Renal pelvis (tissue), 12 donors: ENCODE measurements at places on chromosomes 11 and 22.
A peak's percentile ranks its signal among the peaks of the same experiment; 100 is the strongest.

- no peak for DNase-seq
These were observed 43.0 kb upstream of the HIPK3 start for GRCh38 chr11:33214187-33214586.

- peak; percentile 63 for DNase-seq
These were observed 317.8 kb downstream of the NTM start for GRCh38 chr11:131688048-131688693.

GRCh38 chr11:26023057-26023456 is 308.9 kb upstream of the ANO3 start:
- no peak for DNase-seq

- no peak for DNase-seq
These were observed 34.4 kb upstream of the CD5 start for GRCh38 chr11:61067782-61068446.

- no peak for DNase-seq
These were observed 11.7 kb upstream of the TMEM191C start for GRCh38 chr22:21455334-21456089.

- peak; percentile 49 for DNase-seq
These were observed at the start of gene TRIM29 for GRCh38 chr11:120137611-120138521. TRIM29 (minus strand) TSS chr11:120138113; CDS start chr11:120138031, 82 bp downstream.

- no peak for DNase-seq
These were observed 222.3 kb upstream of the NARS2 start for GRCh38 chr11:78796956-78797355.

GRCh38 chr11:99818991-99819390 is 798.2 kb downstream of the CNTN5 start:
- no peak for DNase-seq

DNA sequence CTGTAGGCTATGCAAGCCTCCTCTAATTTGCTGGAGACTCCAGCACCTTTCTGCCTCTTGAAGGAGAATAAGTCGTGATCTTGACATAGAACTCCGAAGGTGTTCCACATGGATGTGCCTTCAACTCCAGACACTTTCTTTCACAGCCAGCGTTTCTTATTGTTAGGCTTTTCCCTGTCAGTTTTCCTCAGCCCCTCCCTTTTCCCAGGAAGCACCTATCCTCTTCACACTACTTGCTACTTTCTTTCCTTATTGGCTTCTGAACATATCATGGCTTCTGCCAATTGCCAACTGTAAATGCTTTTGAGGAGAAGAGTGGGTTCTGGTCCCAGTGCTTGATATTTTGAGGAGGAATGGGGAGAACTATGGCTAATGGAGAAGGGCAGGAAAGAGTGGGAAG is 216.3 kb upstream of the PGR start:
- DNase-seq = no peak

DNA sequence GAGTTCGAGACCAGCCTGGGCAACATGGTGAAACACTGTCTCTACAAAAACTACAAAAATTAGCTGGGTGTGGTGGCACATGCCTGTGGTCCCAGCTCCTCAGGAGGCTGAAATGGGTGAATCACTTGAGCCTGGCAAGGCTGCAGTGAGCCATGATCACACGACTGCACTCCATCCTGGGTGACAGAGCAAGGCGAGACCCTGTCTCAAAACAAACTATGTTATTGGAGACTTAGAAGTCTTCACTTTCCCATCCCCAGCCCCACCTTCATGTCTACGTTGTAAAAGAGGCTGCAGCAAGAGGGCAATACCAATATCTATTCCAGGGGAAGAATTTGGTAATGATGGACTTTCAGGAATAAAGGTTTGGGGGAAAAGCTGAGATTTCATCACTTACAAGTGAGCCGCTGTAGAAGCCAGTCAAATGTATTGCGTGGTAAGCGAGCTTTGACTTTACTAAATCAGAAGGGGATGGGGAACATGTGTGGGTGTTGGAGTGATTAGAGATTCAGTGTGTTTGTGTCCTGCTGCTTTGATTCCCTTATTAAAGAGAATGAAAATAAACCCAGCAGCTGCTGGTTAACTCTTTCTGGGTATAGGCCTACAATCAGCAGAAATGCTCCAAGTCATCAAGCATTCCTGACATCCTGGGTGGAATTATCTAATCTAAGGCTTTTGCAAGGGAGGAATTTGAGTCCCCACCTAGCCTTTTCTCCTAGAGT is 53.7 kb downstream of the UBASH3B start:
- no peak for DNase-seq

GRCh38 chr11:16800382-16800781 is 61.9 kb downstream of the C11orf58 start:
- no peak for DNase-seq

DNA sequence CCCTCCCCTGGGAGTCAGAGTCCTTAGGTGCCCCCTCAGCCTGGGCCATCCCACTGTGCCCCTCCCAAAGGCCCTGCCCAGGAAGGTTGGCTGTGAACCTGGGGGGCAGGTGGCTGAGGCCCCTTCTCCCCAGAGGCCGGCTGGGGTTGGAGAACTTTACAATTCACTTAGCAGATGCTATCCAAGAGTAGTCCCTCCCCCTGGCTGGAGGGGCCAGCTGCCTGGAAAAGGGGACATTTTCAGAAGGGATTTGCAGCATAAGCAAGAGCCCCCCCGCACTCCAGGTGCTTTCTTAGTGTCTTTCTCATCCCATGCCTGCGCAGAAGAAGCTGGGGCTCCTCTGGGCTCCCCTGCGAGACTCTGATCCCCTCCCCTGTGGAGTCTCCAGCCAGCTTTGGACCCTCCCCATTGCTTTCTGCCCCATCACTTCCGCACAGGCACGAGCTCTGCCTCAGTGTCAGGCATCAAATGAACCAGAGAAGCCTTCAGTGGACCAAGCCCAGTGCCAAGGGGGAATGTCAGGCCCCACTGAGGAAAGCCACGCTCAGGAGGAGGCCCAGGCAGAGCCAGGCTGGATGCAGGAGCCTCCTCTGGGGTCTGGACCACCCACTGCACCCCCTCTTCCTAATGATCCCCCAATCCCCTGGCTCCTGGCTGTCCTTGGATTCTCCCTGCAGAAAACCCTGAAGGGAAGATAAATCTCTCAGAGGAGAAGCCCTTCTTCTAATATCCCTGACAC is 3.7 kb downstream of the SSTR3 start:
- no peak for DNase-seq

DNA sequence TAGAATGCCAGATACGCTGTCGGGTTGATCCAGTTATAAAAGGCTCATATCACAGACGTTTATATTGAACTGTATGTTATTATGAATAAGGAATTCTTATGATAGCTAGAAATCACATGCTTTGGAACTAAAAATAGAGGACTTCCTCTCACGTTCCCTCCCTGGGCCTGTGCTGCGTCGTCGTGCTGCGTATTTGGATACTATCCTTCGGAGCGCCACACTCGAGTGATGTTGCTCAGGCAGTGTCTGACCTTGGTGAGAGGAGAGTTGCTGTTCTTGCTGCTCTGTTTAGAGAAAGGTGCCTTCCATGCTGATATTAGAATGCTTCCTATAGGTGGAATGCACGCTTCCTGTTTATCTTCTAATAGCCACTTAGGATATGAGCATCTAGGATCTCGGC is 20.2 kb upstream of the ST14 start:
- no peak for DNase-seq

- peak; percentile 48 for DNase-seq
These were observed 172.8 kb upstream of the B3GAT1 start for GRCh38 chr11:134584706-134585445.

GRCh38 chr11:10646681-10647355 is 46.7 kb downstream of the IRAG1 start:
- DNase-seq = no peak

- DNase-seq = no peak
These were observed 22.4 kb downstream of the PANX1 start for GRCh38 chr11:94150704-94151685.

- peak; percentile 66 for DNase-seq
These were observed 41.8 kb downstream of the TXN2 start for GRCh38 chr22:36439481-36440271.

DNA sequence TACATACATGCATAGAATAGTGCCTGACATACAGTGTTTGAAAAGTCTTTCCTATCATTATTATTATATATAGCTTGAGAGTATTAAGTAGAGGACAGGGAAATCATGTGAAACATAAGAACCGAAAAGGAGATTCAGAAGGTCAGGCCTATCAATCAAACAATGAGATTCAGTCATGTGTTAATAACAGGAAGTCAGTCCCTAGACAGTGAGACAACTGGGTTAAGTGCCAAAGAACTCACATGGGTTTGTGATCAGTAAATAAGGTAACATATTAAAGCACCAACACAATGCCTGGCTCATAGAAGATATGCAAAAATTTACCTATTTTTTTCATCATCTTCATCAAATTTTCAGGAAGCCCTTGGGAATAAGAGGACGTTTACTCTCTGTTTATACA is 174.3 kb upstream of the FAT3 start:
- DNase-seq = no peak
